ENCODE measurements at places on chromosomes 12 and 14. TPM values are rescaled to one million over a fixed set of nuclear protein-coding genes. Genes with fewer than 3 reads are reported as not detected.

DNA sequence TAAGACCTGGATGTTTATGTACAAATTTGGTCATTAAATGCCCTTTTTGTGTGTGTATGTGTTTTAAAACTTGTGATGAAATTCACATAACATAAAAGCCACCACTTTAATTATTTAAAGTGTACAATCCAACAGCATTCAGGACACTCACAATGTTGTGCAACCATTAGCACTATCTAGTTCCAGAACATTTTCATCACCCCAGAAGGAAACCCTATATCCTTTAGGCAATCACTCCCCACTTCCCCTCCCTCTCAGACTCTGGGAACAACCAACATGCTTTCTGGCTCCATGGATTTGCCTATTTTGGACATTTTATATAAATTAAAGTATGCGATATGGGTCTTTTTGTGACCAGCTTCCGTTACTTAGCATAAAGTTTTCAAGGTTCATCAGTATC is 124.6 kb downstream of the TTC7B start:
- no peak for DNase-seq

DNA sequence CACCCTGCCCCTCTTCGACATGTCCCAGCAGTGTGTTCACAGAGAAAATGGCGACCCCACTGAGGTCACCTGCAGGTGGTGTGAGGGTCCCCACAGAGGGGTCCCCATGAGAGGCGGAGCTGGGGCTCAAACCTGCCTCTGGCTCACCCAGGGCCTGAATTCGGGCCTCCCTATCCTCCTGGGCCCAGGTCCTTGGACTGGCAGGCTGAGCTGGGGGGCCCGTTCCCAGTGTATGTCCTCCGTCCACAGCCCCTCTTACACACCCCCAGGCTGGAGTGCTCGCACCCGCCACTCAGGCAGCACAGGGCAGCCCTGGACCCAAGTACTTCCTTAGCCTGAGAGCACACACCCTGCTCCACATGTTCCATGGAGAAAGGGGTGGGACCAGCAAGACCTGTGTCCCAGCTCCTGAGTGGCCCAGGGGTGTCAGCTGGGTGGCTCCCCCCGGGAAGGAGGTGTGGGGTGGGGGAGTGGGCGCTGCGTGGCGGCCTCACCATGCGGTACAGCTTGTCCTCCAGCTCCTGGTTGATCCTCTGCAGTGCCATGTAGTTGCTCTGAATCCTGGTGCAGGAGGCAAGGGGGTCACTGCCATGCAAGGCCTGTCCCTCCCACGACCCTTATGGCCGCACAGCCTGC is 42.6 kb downstream of the BEGAIN start:
- DNase-seq, result no peak

DNA sequence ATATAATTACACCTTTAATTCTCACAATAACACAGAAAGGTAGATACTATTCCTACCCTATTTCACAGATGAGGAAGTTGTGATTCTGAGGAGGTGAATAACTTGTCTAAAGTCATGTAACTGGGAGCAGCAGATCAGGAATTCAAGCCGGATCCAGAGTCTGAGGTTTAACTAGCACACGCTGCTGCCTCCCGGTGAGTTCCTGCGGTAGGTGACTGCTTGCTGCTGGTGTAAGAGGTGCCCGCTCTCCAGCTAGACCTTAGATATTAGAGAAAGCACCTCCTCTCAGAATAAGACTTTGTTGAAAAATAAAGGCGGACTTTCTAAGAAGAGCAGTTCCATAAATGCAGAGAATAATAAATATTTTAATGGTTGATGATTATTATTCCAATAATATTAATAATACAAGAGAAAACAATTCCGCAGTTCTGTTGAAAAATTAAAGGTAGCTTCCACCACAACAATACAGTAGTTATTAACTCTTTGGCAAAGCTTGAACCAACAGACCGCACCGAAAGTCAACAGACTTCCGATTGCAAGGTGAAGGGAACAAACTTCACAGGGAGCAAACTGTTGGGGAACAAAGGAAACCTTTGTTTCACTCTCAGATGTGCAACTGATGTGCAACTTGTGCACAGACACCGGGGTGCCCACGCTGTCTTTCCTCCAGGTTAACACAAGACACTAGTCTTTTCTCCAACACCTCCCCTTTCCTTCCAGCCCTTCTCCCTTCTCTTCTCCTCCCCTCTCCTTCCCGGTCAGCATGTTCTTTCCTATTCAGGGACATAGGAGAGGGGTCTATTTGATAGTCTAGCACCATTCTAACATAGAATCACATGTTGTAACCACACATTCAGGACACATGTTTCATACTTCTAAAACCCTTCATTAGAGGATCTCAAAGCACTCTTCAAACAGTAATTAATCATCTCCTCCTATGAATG is 73.2 kb upstream of the EGLN3 start:
- DNase-seq, result no peak

DNA sequence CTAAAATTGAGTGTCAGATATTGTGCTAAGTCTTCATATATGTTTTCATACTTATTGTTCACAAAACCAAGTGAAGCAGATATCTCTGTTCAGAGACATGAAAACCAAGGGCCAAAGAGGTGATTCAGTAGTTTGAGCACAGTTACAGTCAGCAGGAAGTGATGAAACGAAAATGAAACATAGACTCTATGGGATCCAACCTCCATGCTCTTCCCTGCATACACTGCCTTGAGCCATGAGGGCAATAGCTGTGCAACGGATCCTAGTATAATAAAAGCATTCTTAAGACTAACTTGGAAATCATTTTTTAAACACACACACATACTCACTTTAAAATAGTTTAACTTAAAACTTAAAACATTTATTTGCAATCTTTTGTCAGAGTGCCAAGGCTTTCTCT is 27.9 kb downstream of the ESR2 start:
- no peak for DNase-seq

DNA sequence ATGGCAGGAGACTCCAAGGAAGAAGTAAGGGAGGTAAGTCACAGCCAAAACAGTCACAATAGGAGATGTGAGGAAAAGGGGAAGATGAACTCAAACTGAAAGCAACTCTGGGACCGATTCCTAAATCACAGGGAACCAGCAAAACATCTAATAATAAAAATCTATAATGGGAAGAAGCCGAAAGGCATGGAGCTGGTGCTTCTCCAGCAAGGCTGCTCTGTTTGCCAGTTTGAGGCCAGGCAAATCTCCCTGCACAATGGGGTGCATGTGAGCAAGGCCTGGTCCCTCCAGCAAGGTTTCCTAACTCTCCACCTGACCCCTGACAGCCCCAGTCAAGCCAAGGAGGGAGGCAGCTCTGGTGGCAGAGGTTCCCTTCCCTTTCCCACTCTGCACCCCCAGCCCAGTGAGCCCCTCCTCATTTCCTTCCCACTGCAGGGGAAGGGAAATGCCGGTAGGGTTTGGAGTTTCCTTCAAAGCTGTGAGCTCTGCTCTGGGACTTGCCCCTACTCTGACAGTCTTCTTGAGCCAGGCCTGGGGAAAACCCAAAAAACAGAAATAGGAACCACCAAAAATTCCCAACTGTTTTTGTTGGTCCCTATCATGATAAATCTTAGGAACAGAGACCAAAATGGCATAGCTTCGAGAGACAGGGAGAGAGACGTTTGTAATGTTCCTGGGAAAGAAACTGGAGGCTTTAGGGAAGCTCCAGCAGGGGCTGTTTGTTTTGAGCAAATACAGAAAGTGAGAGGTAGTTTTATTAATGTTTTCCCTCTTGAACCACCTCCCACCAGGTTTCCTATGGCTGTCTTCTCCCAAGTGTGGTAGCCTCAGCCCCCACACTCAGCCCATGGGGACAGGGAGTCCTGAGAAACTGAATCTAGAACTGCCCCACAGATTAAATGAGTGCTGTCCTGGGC is 34.6 kb downstream of the FMNL3 start:
- no peak for DNase-seq

GRCh38 chr12:121494093-121494787 is 86.6 kb downstream of the KDM2B start:
- DNase-seq, result no peak

DNA sequence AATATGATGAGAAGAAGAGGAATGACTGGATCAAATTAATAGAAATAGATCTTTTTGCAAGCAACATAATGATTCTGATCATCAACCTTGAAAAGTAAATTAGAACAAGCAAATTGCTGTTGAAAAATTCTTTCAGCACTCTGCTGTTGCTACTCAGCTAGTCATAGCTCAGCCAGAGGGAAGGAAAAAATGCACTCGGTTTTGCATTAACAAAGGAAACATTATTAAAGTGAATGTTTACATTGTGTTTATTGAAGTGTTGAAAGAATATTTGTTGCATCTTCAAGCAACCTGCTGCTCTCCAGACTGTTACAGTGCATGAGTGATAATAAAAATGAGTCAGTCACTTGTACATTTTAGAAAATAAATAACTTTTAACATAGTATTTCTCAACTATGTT is 26.5 kb downstream of the AP5M1 start:
- no peak for DNase-seq

DNA sequence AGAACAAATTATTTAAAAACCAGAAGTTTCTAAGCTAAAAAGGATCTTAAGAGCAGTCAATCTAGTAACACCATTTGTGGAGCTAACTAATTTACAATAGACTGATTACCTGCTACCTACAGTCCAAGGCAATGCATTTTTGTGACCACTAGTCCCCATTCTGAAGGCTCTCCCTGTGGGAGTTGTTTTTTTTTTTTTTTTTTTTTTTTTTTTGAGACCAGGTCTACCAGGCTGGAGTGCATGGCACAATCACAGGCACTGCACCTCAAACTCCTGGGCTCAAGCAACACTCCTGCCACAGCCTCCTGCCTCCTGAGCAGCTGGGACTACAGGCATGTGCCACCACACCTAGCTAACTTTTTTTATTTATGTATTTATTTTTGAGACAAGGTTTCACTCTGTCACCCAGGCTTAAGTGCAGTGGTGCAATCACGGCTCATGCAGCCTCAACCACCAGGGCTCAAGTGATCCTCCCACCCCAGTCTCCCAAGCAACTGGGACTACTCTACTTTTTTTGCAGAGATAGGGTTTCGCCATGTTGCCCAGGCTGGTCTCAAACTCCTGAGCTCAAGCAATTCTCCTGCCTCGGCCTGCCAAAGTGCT is 3.9 kb downstream of the GNPTAB start:
- DNase-seq, result no peak

DNA sequence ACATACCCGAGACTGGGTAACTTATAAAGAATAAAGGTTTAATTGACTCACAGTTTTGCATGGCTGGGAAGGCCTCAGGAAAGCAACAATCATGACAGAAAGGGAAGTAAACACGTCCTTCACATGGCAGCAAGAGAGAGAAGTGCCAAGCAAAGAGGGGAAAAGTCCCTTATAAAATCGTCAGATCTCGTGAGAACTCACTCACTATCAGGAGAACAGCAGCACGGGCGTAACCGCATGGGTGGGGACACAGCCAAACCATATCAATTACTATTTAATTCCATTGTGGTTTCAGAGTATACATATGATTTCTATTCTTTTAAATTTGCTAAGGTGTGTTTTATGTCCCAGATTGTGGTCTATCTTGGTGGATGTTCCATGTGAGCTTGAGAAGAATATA is 117.9 kb downstream of the SCAF11 start:
- DNase-seq, result no peak

GRCh38 chr12:104473374-104473983 is 16.7 kb downstream of the CHST11 start:
- DNase-seq, result no peak

DNA sequence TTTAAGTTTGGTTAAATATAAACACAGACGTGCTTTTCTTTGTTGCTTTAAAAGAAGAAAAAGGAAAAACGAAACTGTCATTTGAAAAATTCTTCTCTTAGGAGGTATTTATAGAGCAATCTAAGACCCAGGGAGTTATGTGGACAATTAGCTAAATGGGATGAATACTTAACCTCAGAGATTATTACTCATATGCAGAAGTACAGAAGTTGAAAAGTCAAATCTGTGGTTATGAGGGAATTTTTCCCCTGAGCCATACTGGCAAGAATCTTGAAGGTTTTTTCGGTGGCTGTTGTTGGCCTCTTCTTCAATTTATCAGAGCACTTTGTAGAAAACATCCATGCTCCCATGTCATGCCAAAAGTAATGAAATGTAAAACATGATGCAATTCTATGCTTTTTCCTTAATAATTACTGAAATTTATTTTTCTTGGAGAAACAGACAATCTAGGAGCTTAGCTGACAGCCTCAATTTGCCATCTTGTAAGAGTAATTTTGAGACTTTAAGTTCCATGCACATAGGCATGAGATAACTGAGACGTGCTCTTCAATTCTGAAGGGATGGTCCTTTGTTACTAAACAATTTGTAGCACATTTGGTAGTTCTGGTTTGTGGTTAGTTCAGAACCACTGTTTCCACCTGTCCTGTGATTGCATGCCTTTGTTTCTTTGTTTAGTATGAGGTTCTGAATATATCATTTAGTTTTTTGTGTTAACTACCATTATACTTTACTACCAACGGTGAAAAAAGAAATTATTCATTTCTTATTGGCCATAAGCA is 126.6 kb downstream of the BCAT1 start:
- no peak for DNase-seq

DNA sequence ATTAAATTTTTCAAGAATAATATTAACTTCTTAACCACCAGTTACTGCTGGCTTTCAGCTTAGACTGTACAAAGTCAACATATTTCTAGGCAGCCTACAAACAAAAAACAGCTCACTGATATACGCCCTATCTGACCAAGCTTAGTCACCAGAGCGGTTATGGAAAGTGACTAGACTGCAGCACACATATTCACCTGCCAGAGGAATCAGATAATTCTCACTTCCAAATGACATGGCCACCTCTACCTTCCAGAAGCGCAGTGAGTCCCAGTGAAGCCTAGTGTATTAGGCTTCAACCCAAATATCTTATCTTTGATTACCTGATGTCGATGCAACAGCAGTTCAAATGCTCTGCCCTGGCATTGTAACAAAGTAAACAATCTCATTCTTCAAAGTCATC is 8.5 kb downstream of the STXBP6 start:
- no peak for DNase-seq

GRCh38 chr14:98931126-98931525 is 340.9 kb downstream of the BCL11B start:
- DNase-seq, result no peak

GRCh38 chr14:90755661-90756304 is 60.4 kb downstream of the TTC7B start:
- DNase-seq, result no peak

The TMEM119 gene
- 17.6 TPM for polyA plus RNA-seq

The CHMP4A gene
- 56.1 TPM for polyA plus RNA-seq

The RBP5 gene
- 55.5 TPM for polyA plus RNA-seq

The PPP1R3E gene
- 37.8 TPM for polyA plus RNA-seq

The IGF1 gene
- polyA plus RNA-seq, result 9.1 TPM

The ST8SIA1 gene
- polyA plus RNA-seq, result 5.9 TPM

The RFX4 gene
- polyA plus RNA-seq, result 0.26 TPM
